ENCODE measurements at places on chromosomes 7 and 10.

- no peak for DNase-seq
Observed at GRCh38 chr7:159046300-159046699, 98.4 kb downstream of the VIPR2 start.

DNA sequence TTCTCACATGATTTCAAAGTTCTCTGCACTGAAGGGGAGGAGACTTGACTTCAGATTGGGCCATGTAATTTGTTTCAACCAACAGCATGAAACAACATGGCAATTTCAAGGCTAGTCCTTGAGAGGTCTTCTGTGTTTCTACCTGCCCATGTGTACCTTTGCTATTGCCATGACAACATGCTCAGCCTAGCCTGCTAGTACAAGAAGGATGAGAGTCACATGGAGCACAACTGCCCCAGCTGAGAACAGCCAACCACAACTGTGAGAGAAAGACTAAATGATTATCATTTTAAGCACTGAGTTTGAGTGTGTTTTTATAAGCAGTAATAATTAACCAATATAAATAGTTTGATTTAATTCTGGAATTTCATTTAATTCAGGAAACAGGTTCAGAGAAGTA, 41.9 kb downstream of the ANKMY2 start:
- DNase-seq = no peak

GRCh38 chr7:145431834-145432233, 596.0 kb upstream of the TPK1 start:
- DNase-seq = no peak

DNA sequence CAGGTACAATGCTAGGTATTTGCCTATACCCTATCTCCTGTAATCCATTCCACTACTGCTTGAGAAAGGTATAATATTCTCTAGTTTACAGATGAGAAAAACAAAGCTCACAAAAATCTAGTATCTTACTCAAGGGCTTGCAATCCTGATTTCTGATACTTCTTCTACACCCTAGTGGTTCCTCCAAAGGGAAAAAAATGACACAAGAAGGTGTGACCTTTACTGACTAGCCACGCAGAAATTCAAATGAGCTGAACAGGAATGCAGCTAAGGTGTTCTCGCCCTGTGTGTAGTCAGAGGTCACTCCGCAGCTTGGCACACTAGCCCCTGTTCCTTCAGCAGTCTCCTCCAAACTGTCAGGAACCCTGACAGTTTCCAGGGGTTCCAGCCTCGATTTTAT, 59.5 kb upstream of the TM9SF3 start:
- DNase-seq = no peak

GRCh38 chr7:28484606-28484935, 72.3 kb downstream of the CREB5 start:
- DNase-seq = no peak

DNA sequence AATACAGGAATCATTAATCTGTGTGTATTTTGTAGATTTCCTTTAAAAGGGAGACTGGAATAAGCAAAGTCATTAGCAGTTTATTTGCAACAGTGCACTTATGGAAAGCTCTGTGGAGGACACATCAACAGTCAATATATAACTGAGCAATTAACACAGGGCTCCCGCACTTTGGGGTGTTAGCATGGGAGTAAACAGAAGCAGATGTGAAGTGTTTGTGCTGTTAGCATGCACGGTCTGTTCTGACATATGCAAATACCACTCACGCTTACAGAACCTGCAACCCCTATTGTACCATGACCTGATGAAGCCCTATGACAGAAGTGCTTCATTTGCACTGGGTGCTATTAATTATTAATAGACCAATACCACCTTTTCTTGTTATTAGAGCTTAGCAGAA, 118.9 kb downstream of the PPP1R3A start:
- no peak for DNase-seq

DNA sequence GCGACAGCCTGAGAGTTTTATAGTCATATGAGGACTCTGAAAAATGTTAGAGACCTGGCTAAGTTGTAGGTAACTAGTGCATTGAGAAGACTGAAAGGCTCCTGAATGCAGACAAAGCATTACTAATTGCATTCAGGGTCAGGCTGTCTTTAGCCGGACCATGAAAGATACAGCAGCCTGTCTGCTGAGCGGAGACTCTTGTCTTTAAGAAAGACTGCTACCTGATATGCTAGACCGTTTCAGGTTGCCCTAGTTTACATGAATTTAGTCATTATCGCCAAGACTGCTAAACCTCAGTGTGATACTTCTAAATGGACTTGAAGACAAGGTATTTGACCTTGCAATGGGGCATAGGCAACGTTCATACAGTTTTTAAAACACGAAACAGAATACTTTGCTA, 81.2 kb downstream of the BMPR1A start:
- no peak for DNase-seq

- DNase-seq = no peak
Observed at GRCh38 chr7:137990251-137990941, 11.5 kb downstream of the CREB3L2 start.

- no peak for DNase-seq
Observed at GRCh38 chr7:22137466-22137865, 191.8 kb upstream of the CDCA7L start.

Measured in right hindlimb (tissue), 1 donor.